ENCODE measurements at places on chromosomes 4 and X.

- no peak for DNase-seq
These were observed 74.0 kb downstream of the CC2D2A start for GRCh38 chr4:15543537-15544247.

- DNase-seq, result no peak
These were observed 823.2 kb upstream of the FRG1 start for GRCh38 chr4:189117426-189117825.

DNA sequence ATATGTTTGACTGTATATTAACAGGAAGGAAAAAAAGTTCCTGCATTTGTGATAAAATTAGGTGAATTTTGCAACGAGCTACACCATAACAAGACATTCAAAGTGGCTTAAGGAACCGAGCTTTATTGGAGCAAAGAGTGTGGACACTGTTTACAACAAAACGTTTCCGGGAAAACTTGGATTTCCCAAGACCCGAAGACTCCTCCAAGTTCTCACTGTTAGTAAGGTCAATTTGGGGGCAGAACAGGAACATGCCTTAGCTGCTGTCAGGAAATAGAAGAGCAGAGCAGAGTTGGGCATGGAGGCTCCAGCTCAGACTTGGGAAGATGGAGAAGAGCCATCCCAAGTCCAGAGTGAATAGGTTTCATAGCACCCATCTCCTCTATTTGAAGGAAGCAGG is 16.5 kb downstream of the ADH6 start:
- DNase-seq, result no peak

- peak; percentile 83 for DNase-seq
These were observed 63.3 kb downstream of the MEPE start for GRCh38 chr4:87895964-87896621.

DNA sequence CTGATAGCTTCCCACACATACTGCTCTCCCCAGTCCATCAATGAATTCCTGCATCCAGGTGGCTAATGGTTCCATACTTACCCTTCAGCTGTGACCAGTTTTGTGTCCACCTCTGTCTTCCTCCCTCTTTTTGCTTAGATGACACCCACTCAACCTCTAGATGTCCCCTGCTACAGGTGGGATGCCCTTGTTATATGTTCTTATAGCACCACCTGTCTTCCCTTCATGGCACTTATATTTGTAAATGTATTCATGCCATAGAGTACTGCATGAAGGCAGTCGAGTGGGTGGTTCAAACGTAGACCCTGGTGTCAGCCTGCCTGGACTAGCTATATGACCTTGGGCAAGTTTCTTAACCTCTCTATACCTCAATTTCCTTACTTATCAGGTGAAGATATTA is 6.5 kb upstream of the USP46 start:
- DNase-seq, result no peak

GRCh38 chr4:126748736-126749135 is 884.0 kb upstream of the INTU start:
- peak; percentile 8 for DNase-seq

- no peak for DNase-seq
These were observed 245.1 kb downstream of the PPP3CA start for GRCh38 chr4:101102114-101102742.
